ENCODE measurements at places on chromosomes 1 and 21.

DNA sequence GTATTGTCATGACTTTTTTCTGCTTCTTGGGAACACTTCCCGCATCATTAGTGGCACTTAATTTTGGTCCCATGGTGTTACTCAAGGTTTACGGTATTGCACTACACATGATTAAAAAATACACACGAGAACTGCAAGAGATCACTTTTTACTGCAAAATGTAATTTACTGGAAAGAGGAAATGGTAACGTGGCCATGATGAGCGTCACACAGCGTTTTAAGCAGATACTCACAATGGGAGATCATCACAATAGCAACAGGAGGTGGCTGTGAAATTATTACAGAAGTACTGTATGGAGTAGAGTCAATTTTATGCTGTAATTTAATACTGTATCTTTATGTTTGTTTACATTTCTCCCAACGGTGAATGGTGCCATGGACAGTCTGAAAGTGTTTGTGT, 1510.3 kb downstream of the AMY1C start:
- DNase-seq: no peak

- DNase-seq: no peak
These were observed 21.3 kb downstream of the USP25 start for GRCh38 chr21:15751037-15751436.

DNA sequence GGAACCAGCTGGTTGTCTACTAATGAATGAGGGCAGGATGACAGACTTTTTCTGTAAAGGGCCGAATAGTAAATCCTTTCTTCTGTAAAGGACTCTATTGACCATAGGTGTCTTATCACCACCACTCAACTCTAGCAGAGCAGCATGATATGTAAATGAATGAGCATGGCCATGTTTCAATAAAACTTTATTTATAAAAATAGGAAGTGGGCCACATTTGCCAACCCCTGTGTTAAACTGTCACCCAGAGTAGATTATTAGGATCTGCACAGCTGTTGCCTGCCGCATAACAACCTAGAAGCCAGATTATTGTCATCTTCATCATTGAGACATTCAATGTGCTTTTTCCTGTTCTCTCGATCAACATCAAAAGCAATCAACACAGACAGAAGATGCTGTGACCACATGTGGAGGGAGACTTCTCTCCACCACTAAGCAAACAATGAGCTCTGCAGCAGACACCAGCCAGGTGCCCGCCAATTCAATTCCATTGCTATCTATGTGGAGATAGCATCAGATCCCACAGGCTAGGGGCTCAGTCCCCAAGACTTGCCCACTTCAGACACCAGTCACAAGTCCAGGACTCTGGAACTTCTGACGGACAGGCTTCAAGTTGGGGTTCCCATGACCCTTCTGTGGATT, 6.8 kb upstream of the EFHD2 start:
- no peak for DNase-seq

DNA sequence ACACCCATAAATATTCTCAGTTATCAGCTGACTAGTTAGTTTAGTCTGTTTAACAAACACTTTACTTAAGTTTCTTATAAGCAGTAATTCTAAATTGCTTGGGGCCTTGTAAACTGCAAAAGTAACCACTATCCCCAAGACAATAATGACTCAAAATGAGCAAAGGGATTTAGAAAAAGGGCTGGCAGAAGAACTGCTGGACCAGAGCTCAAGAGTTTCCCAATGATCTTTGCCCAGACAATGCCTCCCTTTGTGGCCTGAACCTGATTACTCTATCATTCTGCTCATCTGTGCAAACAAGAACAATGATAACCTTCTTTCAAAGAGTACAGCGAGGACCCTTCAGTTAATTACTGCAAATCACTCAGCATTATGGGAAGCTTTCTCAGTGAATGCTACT, 123.5 kb downstream of the TIAM1 start:
- no peak for DNase-seq

DNA sequence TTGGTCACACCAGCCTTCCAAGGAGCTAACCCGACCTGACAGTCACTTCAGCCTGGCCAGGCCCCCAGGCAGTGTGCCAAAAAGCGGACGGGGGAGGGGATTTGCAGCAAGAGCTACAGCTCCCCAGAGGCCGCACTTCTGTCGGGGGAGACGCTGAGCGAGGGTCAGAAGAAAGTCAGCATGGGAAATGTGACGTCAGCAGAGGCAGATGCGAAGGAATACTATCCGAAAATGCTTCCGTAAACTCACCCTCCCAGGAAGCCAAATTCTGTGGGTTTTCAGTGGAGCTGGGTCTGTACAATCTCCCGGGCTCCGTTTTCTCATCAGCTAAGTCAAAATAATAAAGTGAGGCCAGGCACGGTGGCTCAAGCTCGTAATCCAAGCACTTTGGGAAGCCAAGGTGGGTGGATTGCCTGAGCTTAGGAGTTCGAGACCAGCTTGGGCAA, 28.5 kb upstream of the ECE1 start:
- no peak for DNase-seq

DNA sequence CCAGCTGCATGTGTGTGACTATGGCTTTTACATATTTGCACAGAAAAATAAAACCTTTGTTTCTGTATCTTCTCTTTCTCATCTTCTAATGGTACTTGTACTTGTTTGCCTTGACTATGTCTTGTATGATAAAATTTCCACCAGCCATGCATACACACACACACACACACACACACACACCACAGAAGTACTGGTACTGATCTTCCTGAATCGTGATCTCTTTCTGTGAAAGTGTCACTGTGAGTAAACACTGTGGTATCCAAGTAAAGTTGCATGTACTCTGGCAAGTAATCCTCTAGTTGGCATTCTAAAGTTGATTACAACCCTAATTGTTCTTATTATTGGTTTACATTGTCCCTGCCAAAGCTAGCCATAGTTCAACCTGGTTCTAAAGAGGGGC, 176.7 kb downstream of the CRB1 start:
- DNase-seq: no peak

DNA sequence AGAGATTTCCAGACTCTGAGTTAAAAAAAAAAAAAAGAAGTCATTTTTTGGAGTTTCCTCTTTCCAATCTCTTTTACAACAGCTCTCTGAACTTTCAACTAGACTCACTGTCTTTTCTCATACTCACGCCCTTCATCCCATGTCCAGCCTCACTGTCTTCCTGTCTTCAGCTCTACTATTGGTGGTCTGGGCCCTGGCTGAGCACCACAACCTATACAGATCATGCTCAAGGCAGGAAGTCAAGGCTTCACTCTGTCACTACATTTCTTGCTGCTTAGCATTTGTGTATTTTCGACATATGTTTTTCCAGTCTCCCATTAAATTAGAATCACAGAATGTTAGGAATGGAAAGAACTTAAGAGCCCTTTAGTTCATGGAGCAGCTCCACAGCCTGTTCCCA, 106.4 kb upstream of the PPP2R5A start:
- no peak for DNase-seq

DNA sequence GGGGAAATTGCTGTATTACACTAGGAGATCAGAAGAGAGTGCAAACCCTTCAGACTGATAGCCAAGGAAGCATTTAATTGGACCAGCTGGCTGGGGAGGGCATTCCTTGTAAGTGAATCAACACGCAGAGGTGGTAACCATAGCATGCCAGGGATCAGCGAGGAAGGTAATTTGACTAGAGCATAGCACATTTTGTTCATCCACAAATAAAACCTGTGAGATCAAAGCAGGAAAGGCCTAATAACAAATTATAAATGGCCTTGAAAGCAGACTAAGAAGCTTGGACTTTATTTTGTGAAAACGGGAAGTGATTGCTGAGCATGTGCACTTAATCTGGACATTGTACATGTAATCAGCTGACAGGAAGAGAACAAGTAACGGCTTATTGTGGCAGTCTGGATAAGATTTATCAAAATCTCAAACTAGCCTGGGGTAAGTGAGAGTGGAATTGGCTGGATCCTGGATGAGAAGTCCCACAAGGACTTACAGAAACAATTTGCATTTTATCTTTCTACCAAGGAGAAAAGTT, 11.7 kb upstream of the CD55 start:
- peak; percentile 22 for DNase-seq

DNA sequence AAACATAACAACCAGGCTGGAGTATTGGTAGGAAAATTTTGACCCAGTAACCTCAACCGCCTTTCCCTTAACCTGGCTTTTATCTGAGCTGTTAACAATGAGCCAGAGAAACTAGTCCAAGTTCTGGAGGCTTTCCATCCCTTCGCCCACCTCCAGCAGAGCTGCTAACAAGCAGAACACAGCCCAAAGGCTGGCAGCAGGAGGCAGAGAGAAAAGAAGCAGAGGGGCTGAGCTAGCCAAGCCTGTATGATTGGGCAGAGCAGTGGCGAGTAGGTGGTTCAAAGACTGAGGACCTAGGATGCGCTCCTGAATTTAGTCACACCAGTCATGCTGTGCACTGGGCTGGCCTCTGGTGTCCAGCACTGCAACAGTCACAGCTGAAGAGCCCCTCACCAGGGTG, 123.0 kb downstream of the TNR start:
- no peak for DNase-seq

DNA sequence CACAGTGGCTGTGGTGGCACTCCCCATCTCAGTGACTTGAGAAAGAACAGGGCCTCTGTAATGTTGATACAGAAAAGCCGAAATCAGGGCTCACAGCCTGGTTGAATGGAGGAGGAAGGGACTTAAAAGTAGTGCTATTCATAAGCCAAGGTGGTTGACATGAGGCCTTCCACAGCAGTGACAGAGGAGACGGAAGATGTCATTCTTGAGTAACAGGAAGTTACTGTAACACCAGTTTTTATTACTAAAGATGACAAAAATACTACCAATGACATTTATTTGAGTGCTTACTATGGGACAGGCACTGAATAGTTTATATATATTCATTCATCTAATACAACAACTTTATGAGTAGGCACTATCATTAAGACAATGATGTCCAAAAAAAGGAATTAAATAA, 52.8 kb upstream of the GNG12 start:
- no peak for DNase-seq

DNA sequence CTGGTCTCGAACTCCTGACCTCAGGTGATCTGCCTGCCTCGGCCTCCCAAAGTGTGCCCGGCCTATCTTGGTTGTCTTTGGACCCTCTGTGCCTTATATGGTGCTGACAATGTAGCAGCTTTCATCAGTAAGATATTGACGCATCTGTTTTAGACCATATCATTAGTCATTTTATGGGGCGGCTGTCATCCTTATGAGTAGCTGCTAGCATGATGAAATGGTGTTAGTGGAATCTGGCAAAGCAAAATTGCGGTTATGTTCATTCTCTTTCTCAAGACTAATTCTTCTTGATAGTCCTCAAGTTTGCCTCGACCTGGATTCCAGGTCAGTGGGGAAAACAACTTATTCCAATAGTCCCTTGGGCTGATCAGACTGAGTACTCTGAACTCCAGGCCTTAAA, 199.9 kb downstream of the PRDM2 start:
- no peak for DNase-seq

- DNase-seq: no peak
These were observed 429.3 kb upstream of the RUNX1 start for GRCh38 chr21:35478161-35479064.

DNA sequence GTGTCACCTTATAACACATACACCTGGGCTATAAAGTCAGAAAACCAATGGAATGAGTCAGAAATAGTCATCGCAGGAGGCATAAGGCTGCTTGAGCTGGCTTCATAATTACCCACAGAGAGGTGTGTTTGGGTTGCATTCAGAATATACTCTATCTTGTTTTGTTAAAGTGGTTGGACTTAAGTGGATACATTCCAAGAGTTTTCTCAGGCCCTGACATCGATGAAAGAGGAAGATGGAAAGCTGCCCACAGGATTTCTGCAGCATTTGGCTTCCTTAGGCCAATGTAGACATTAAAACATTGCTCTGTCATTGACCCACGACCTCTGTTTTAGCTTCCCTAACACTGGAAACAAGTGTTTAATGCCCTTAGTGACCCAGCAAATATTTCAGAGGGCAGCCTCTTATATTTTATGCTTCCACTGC, 18.6 kb upstream of the BCL10 start:
- no peak for DNase-seq

- DNase-seq: peak; percentile 52
These were observed 41.0 kb downstream of the MYOM3 start for GRCh38 chr1:24070821-24071393.

GRCh38 chr1:110207831-110208230, 2.3 kb upstream of the KCNC4 start:
- DNase-seq: peak; percentile 72

GRCh38 chr1:171917331-171917730, 76.0 kb downstream of the DNM3 start:
- no peak for DNase-seq

- DNase-seq: no peak
These were observed 33.4 kb downstream of the TRABD2B start for GRCh38 chr1:47963568-47964358.

DNA sequence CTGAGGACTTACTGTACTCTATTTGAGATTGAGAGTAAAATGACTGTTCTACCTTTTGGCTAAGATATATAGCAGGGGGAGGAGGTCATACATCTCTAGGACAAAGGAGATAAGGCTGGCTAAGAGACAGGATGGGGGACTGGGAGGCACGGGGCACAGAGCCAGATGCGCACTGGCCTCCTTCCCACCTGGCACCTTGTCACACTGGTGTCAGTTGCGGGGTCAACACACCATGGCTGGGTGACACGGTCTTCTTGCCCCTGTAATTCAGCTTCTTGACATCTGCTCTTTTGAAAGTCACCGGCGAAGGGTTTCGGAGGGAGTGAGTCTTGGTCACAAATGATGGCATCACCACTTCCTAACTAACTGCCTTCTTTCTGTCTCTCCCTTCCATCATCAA, 177.3 kb downstream of the ZSCAN20 start:
- no peak for DNase-seq

DNA sequence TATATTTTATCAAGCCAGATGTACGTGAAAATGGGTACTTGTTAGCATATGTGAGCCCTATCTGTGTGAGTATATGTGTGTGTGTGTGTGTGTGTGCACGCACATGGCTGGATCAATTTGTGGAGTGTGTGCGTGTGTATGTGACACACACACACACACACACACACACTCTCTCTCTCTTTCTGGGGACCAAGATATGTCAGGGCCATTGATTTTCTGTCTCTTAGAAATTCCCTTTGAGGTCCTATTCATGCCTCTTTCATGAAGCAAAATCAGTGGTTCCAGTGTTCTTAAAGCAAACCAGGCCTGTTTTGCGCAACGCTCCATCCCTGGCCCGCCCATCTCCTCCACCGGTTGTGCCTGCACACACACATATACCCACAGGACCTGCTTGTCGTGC, 90.0 kb downstream of the EPHB2 start:
- no peak for DNase-seq
